Urothelium cell line (cell line): ENCODE measurements at places on chromosomes 3 and 15.

- DNase-seq = no peak
Measured at GRCh38 chr3:27290760-27291159, 78.4 kb downstream of the NEK10 start.

- no peak for DNase-seq
Measured at GRCh38 chr3:43629257-43629656, 7.4 kb upstream of the ANO10 start.

- DNase-seq = no peak
Measured at GRCh38 chr3:27560484-27561056, 76.4 kb upstream of the SLC4A7 start.

- DNase-seq = no peak
Measured at GRCh38 chr15:70025413-70026296, 72.1 kb downstream of the TLE3 start.

DNA sequence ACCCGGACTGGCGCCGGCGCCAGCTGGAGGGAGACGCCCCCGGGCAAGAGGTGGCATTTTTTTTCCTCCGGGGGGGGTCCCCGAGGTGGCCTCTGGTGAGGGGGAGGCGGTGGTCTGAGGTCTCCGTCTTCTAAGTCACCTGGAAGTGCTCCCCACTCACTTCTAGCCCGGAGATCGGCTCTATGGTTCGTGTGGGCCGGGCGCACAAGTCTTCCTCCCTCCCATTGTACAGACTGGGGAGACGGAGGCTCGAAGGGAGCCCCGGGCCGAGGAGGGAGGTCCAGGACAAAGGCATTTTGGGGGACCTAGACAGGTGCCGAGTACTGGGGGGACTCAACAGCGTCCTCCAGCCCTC lies 4.4 kb downstream of the GATA2 start:
- DNase-seq = no peak

- peak; percentile 55 for DNase-seq
Measured at GRCh38 chr3:24493746-24494617, 668 bp downstream of the THRB start.

- no peak for DNase-seq
Measured at GRCh38 chr15:86061581-86061980, 18.1 kb upstream of the AGBL1 start.

DNA sequence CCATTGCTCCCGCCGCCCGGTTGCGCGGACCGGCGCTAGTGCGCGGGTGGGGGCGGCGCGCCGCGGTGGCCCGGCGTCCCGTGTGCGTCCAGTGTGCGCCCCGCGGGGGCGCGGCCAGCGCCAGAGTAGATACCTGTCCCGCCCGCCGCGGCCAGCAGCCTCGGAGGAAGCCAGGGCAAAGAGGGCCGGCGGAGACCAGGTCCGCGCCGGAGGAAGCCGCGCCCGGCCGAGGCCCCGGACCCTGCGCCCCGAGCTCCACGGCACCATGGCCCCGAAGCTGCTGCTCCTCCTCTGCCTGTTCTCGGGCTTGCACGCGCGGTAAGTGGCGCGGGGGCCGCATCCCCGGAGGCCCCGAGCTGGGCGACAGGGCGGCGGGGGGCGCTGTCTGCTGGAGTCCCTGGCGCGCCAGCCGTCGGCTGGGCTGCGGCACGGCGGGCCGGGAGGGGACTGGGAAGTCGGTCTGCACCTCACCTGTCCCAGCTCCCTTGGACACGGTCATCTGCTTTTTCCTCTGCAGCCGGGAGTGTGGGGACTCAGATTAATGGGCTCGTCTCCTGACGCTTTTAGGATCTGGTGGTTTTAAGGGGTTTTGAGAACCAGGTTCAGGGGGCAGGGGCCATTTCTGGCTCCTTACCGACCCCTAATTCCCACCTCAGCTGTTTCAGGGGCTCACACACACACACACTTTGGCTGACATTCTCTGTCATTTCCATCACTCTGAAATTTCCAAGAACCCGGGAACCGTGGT lies 464 bp downstream of the GABRG3 start:
- peak; percentile 66 for DNase-seq

DNA sequence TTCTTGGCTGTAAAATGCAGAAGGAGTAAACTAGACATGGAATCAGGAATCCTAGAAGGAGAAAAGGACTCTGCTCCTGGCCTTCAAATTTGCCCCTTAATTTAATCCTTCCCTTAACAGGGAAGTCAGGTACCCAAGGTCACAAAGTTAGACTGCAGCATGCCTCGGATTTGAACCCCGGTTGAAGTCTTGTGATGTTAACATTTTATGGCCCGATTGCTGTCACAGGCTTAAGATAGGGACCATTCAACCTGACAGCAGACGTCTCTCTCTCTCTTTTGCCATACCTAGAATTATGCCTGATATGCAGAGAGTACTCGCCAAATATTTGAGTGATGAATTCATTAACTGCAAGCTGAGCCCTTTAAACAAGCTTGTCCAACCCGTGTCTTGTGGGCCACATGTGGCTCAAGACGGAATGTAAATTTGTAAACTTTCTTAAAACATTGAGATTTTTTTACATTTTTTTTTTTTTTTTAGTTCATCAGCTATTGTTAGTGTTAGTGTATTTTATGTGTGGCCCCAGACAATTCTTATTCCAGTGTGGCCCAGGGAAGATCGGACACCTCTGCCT lies 217.2 kb downstream of the THSD4 start:
- DNase-seq = no peak

DNA sequence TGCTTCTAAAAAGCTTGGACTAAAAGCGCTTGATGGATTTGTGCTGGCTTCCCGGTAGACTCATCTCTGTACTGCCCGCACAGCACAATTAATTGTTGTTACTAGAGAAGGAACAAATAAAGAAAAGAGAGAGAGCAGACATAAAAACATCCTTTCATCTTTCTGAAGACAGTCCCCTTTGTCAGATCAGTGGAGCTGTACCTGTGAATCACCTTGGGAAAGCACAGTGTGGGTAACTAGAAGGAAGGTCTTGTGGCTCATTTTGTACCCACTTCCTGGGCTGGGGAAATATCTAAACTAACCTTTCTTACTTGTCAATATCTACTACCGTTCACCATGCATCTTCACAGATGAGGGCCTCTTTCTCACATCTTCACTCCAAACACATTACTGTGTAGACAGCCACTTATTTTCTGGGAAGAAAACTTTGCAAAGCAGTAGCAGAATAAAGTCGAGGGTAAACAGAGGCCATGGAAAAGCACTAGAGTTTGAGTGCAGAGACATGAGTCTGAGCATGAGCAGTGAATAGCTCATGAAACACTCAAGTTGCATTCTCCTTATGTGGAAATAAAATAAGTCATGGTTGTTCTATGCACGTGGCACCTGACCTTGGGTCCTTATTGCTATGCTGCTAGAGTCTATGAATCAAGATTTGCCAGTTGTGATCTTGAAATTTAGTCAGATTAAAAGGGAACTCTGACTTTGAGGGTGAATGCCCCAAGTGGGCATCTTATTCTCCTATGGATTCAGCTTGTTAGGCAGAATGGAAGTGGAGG lies 169.3 kb downstream of the LPP start:
- DNase-seq = no peak

- DNase-seq = no peak
Measured at GRCh38 chr15:87528873-87529272, 727.7 kb downstream of the NTRK3 start.

DNA sequence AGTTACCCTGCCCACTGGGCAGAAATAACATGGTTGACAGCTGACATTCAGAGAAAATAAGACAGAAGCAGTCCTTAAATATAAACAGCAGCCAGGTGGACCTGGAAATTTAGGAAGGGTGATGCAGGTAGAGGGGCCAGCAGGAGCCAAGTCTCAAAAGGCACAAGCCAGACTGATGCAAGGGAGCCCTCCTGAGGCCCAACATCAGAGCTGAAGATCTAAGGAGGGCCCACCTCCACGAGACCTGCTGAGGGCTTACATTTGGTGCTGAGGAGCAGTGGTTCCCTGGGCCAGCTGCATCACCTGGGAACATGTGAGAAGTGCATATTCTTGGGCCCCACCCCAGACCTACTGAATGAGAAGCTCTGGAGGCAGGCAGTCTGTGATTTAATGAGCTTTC lies 105.5 kb upstream of the TRIM42 start:
- no peak for DNase-seq

GRCh38 chr3:63955830-63956545 lies 43.8 kb upstream of the SCAANT1 start:
- DNase-seq = no peak

GRCh38 chr3:123449102-123449996 lies 459 bp upstream of the ADCY5 start:
- DNase-seq = peak; percentile 81

GRCh38 chr3:157572559-157573270 lies 69.5 kb upstream of the VEPH1 start:
- peak; percentile 26 for DNase-seq

DNA sequence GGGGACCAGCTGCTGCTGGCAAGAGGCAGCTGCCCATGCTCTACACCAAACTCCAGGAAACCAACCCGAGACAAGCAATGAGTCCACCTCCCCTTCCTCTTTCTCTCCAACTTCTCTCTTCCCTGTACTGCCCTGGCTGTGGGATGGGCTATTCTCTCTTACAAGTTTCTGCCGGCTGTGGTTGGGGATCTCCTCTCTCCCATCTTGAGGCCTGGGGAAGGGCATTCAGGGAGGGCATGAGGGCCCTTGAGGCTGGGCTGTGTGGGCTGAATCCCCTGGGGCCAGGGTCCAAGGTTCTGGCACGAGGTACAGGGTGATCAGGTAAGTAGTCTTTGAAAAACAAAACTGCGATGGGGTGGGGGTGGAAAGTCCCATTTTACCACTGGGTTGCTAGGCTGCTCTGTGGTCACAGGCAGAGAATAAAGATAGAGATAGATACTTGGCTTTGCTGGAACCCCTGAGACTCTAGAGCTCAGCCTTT lies 32.3 kb upstream of the CTSH start:
- DNase-seq = no peak

- peak; percentile 27 for DNase-seq
Measured at GRCh38 chr3:107206141-107206540, 171.1 kb upstream of the CCDC54 start.

GRCh38 chr3:59764171-59764570 lies 714.3 kb upstream of the CFAP20DC start:
- no peak for DNase-seq

DNA sequence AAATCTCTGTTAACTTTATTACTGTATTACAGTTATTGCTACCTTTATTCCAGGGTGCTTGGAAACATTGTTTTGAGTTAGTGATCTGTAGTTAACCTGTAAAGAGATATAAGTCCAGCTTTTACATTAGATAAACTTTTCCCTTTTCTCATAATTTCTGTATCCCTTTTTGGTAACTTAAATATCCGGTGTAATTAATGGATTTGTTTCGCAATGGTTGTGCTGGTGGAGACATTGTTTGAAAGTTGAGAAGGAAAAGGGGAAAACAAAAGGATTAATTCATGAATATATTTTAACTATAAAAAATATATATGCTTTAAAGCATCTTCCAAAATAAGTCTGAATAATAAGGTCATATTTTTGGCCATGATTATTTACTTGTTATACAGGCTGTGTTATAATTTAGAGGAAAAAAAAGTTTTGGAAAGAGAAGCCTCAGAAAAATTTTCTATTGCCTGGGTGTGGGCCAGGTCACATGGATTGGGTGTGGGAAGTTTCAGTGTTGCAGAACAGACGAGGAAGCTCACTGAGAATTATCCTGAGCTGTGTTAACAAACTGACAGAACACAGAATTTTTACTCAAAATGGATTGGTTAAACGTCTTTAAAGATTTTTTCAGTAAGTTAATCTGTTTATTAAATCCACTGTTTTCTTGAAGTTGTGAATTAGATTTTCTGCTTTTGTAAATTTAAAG lies 27.7 kb upstream of the IL20RB start:
- DNase-seq = no peak

DNA sequence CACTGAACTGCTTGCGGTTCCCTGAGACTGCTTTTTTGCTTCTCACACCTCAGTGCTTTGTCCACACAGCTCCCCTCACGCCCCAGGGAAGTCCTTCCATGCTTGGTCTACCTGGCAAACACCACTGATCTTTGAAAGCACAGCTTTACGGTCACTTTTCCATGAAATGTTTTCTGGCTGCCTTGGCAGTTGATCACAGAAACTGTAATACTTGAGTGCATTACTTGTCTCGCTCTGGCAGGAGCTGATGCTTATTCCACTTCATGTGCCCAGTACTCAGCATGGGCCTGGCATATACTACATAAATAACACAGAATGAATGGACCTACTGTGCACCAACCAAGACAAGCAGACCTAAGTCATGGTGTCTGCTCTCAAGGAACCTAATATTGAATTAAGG lies 121.1 kb downstream of the MEX3B start:
- DNase-seq = no peak

DNA sequence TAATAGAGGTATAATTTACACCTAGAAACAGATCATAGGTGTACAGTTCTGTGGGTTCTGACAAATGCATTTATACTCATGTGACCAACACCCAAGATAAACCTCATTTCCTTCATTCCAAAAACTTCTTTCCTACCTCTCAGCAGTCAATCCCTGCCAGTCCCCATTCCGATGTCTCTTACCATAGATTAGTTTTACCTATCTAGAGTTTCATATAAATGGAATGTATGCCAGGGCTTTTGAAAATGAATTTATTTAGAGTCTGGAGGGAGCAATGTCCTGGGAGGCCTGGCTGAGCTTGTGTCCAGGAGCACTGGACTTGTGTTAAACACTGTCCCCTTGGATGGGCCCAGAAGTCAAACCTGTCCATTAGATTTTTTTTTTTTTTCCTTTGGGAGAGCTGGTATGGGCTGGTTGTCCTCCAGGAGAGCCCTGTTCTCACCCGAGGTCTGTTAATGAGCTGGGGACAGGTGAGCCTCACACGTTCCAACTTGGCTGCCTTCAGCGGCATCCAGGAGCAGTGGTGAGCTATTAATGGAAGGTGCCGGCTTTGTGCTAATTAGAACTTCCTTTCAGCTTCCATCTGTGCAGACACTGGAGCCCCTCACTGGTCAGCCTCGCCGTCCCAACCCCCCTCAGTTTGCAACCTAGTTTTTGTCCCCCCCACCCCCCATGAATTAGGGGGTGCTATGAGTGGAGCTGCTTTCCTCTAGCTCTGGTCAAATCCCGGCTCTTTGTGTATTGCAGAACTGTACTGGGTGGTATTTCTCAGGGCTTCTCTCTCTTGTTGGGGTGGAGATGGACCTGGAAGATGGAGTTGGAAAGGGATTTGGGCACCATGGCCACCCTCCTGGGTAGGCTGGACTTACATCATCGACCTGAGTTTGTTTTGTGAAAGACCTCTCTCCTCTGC lies 40.7 kb upstream of the POLG start:
- DNase-seq = no peak

GRCh38 chr3:33023176-33024136 lies 72.0 kb downstream of the CCR4 start:
- DNase-seq = no peak

GRCh38 chr3:111662012-111662411 lies 66.9 kb upstream of the ZBED2 start:
- no peak for DNase-seq

GRCh38 chr15:29867241-29868000 lies 45.2 kb upstream of the TJP1 start:
- no peak for DNase-seq

- no peak for DNase-seq
Measured at GRCh38 chr15:101248274-101248673, 3.6 kb downstream of the CHSY1 start.

GRCh38 chr3:123067689-123068600 lies 1.1 kb downstream of the PDIA5 start:
- peak; percentile 58 for DNase-seq

GRCh38 chr15:69410248-69410874 lies 3.8 kb upstream of the KIF23 start:
- peak; percentile 86 for DNase-seq

- DNase-seq = no peak
Measured at GRCh38 chr3:176780766-176781165, 416.5 kb downstream of the TBL1XR1 start.

- no peak for DNase-seq
Measured at GRCh38 chr3:32146746-32147211, 40.4 kb downstream of the GPD1L start.

- DNase-seq = no peak
Measured at GRCh38 chr3:177056927-177057326, 140.4 kb downstream of the TBL1XR1 start.

GRCh38 chr3:154034797-154035330 lies 86.3 kb upstream of the ARHGEF26 start:
- DNase-seq = no peak
